Gastroesophageal sphincter (tissue), 4 donors: ENCODE measurements at places on chromosomes 4 and X. TPM values are rescaled to one million over a fixed set of nuclear protein-coding genes. Genes with fewer than 3 reads are reported as not detected.

GRCh38 chr4:128221586-128221985 lies 66.0 kb downstream of the PGRMC2 start:
- no peak for ATAC-seq

DNA sequence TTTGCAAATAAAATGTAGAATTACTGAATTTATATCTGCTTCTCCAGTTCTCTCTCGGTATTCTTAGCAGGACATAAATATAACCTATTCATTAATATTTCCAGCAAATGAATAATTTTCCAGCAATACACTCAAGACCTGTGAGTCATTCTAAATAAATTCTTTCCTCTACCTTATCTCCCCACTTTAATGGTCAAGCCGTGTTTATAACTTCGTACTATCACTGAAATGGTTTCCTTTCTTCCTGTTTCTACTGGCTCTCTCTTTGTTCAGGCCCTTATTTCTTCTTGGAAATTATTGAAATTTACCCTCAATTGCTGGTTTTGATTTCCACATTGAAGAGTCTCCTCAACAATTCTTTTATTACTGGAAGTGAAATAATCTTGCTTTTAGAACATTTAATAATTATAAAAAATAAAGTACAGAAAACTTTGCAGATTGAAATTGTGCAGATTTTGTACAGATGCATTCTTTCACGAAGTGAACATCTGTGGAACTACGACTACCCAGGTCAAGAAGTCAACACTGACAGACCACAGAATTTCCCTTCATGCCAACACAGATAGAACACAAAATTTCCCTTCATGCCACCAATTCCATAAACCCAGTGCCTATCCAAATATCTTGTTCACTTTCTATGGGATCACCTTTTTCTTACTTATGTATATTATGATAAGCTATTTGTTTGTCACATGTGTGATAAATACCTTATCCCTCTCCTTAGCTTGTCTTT lies 205.7 kb downstream of the FAT4 start:
- no peak for ATAC-seq

- no peak for ATAC-seq
Measured at GRCh38 chr4:158371158-158371557, 150.5 kb upstream of the RXFP1 start.

DNA sequence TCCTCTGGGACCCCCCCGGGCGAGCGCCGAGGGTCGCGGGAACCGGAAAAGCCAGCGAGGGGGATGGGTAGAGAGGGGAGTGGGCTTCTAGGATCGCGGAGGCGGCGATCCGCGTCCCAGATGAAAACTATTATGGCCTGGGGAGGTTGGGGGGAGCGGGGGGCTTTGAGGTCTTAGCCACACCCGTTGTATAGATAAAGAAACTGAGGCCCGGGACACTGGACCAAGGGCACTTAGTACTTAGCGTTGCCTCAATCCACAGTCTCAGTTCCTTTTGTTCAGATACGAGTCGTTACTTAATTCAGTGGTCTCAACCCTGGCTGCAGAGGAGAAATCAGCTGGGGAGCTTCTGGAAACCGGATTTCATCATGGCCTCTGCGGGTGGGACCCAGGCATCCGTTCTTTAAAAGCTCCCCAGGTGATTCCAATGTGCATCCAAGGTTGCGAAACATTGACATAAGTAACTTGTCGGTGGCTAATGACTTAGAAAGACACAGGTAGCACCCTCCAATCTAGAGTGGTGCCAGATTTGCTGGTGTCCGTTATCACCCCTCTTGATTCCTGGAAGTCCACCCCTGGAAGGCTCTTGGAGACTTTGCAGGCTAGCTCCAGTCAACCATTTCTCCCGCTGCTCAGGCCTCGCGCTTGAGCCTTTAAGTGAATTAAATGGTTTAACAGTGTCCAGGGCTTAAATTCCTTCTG lies 90.7 kb downstream of the GEMIN8 start:
- peak; percentile 22 for ATAC-seq

- ATAC-seq, result no peak
Measured at GRCh38 chr4:186946682-186947294, 223.1 kb upstream of the FAT1 start.

GRCh38 chr4:86356425-86357210 lies 3.2 kb downstream of the MAPK10 start:
- ATAC-seq, result no peak

DNA sequence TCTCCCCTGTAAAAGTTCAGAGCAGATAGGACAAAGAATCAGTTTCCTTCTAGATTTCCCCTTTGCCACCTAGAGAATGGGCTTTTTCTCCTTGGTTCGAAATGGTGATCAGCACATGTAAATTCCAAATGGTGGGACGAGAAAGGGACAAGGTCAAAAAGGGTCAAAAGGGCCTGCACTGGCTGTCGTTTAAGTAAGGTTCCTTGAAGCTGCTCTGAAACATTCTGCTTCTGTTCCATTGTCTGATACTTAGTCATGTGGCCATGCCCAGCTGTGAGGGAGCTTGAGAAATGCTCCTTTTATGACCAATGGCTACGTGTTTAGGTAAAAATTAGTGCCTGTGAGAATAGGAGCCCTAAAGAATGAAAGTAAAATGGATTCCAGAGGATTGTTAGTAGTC lies 165.9 kb upstream of the CENPE start:
- ATAC-seq, result no peak

DNA sequence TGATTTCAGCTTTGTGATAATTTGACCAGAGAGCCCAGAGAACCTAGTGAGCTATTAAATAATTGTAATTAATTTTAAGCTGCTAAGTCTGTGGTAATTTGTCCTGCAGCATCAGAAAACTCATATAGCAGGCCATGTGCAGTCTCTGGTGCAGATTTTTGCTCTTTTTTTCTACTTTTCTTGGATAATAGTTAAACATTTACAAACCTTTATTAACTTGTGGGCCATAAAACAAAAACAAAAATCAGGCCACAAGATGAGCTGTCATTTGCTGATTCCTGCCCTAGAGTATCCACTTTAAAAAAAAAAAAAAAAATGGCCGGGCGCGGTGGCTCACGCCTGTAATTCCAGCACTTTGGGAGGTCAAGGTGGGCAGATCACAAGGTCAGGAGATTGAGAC lies 99.8 kb downstream of the CLDN22 start:
- ATAC-seq, result no peak

Gene MAGEB2
- not detected for total RNA-seq

Gene TMSB15A
- total RNA-seq, result not detected

Gene ITIH6
- not detected for total RNA-seq

Gene PSAPL1
- total RNA-seq, result 0.15 TPM
